ENCODE measurements at places on chromosomes 4 and X.

DNA sequence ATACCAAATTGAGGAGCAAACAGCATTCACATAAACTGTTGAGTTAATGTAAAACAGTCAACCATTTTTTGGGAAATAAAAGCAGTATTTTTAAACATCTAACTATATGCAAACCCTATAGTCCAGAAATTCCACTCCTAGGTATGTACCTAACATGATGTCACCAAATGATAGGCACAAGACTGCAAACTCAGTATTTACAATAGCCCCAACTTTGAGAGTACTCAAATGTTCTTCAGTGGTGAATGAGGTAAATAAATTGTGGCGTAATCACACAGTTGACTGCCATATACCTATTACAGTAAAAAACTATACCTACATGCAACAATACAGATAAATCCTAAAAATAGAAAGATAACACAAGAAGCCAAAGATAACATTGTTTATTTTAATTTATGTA lies 1243.8 kb upstream of the ADGRL3 start:
- DNase-seq, result no peak

- no peak for DNase-seq
These were observed 15.2 kb downstream of the USP53 start for GRCh38 chr4:119227690-119228089.

DNA sequence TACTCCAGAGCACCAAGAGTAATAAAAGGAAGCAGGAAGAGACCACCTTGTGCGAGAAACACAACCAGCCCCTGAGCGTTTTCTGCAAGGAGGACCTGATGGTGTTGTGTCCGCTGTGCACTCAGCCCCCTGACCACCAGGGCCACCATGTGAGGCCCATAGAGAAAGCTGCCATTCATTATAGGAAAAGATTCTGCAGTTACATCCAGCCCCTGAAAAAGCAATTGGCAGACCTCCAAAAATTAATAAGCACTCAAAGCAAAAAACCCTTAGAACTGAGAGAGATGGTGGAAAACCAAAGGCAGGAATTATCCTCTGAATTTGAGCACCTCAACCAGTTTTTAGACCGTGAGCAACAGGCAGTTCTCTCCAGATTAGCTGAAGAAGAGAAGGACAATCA lies 5.7 kb downstream of the TRIM75 start:
- no peak for DNase-seq

DNA sequence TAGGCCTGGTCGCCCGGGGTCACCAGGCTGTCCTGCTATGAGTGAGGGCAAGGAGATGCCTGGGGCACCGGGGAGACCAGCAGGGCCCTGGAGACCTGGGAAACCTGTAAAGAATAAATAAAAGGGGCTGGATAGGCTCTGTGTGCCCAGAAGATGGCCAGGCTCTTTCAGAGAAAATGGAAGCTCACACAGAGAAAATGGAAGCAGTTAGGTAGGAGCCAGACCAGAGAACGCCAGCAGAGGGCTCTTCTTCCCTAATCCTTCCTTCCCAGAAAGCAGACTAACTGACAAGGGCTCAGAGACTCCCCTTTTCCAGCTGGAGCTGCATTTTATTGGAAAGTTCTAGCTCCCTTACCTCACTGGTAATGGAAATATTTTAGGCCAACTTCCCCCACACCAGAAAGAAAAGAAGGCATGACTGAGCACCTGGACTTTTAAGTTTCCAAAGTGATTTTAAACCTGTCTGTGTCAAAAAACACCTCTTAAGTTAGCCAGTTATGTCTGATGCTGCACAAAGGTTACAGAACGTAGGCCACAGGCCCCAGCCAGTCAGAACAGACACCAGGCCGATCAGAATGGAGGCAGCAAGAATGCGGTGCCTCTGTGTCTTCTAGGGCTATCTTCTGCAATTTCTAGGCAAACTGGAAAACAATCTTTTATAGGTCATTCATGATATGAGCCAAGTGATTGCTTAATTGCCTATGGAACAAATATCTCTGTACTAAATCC lies 74.0 kb downstream of the ATG4A start:
- peak; percentile 0 for DNase-seq

GRCh38 chrX:149074398-149074797 lies 430.7 kb downstream of the IDS start:
- DNase-seq, result peak; percentile 32

DNA sequence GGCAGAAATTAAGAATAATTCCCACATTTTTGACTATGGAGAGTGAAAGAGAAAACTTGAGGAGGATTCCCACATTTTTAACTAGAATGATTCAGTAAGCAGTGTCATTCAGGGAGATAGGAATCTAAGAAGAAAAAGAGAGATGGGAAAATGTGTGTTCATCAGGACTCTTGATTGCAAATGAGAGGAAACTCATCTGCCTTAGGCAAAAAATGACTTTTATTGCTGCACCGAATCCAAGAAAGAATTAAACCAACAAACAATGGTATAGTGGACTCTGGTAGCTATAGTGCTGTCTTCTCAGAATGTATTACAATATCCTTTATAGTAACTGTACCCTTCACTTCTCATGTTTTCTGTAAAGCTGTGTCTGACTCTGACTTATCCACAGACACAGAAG lies 15.0 kb upstream of the TMEM144 start:
- DNase-seq, result no peak

DNA sequence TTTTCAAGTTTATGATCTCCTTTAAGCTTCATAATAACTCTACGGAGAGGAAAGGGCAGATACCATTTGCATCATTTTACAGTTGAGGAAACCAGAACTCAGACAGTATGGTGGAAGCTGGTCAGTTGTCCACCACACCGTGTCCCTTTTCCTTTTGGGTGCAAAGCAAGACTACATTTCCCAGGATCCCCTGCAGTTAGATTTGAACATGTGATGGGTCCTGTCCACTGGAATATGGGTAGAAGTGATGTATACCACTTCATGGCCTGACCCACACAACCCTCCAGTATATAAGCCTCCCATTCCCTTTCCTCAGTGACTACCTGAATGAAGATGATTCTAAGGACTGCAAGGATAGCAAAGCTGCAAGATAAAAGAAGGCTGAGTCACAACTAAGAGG lies 74.7 kb downstream of the BEND2 start:
- no peak for DNase-seq

- no peak for DNase-seq
These were observed 68.0 kb upstream of the MAP9 start for GRCh38 chr4:155444721-155445120.

- peak; percentile 70 for DNase-seq
These were observed at the start of gene SH3RF1 for GRCh38 chr4:169270810-169271691. Gene SH3RF1 (minus strand): TSS chr4:169270956. CDS start chr4:169269212, 1,744 bp downstream.

- DNase-seq, result peak; percentile 30
These were observed 1.1 kb upstream of the SLC10A7 start for GRCh38 chr4:146522869-146523205.

- DNase-seq, result no peak
These were observed 148.0 kb upstream of the STX18 start for GRCh38 chr4:4689694-4690440.

- no peak for DNase-seq
These were observed 436.2 kb downstream of the TLL1 start for GRCh38 chr4:166309286-166309685.

- no peak for DNase-seq
These were observed 118.9 kb upstream of the USP9X start for GRCh38 chrX:40966213-40966820.

GRCh38 chrX:127466211-127466610 lies 586.0 kb downstream of the ACTRT1 start:
- no peak for DNase-seq

GRCh38 chr4:43233321-43233720 lies 340.8 kb downstream of the GRXCR1 start:
- no peak for DNase-seq

- peak; percentile 10 for DNase-seq
These were observed 27.0 kb downstream of the DHX15 start for GRCh38 chr4:24557026-24558025.

DNA sequence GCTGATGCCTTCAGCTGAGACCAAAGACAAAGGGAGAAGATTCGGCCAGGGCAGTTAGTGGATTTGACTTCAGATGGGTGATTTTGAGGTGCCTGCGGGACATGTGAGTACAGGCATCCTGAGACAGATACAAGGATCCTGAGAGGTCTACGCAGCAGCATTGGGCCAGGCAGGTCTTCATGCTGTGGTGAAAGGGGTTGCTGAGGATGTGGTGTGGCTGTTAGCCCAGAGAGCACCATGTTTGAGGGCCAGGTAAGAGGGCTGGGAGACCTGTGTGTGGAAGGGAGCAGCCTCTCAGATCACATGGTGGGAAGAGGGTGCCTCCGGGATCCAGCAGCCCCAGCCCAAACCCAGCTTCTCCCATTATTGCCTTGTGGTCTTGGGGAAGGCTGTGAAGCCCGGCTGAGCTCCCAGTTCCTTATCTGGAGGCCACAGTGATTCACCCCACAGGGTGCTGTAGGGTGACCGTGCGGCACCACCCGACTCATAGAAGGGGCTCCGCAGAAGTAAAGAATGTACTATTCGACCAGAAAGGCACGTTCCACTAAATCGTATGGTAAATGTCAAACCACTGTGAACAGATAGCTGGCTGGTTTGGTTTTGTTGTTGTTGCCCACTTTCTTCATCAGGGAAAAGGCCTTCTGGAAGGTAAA lies 27.7 kb upstream of the TADA2B start:
- no peak for DNase-seq

DNA sequence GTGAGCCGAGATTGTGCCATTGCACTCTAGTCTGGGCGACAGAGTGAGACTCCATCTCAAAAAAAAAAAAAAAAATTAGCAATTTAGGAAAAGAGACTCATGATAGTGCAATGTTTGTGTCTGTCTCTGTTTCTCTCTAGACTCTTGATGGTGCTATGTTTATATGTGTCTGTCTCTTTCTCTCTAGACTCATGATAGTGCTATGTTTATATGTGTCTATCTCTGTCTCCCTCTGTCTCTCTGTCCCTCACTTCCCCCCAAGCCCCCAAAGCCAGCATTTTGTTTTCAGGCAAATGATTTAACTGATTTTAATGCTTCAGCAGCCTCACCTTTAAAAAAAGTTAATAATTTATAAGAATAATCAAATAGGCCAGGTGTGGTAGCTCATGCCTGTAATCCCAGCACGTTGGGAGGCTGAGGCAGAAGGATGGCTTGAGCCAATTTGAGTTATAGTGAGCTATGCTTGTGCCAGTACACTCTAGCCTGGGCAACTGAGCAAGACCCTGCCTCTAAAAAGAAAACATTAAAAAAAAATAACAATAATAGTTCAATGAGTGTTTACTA lies 6.9 kb downstream of the MOB1B start:
- DNase-seq, result no peak

DNA sequence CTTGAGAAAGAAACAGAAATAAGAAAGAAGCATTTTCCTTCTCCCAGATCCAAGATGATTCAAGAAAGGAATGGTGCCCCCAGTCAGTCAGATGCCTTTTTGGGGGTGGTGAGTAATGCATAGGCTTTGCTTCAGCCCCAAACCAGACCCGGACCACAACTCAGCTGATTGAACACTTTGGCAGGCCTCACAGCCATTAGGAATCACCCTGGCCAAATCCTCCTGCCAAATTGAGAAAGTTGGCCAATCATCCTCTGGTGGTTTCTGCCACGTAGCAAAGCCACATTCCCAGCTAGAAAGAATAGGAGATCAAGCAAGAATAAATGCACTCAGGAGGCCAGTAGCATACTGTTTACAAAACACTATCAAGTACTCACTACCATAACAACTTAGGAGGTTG lies 33.7 kb downstream of the FRMD7 start:
- DNase-seq, result no peak

- DNase-seq, result no peak
These were observed 112.5 kb downstream of the PCDH7 start for GRCh38 chr4:30832639-30833038.

GRCh38 chr4:143701365-143701764 lies 890 bp upstream of the FREM3 start:
- no peak for DNase-seq

DNA sequence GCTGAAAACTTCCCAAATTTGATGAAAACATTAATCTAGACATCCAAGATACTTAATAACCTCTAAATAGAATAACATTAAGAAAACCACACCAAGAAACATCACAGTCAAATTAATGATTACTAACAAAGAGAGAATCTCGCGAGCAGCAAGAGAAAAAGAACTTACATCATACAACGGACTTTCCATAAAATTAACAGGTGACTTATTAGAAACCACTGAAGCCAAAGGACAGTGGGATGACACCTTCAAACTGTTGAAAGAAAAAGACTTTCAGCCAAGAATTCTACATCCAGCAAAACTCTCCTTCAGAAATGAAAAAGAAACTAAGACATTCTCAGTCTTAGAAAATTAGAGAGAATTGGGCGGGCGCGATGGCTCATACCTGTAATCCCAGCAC lies 232.0 kb downstream of the SNCA start:
- no peak for DNase-seq

- no peak for DNase-seq
These were observed 481.5 kb downstream of the PACRGL start for GRCh38 chr4:21181716-21182115.

DNA sequence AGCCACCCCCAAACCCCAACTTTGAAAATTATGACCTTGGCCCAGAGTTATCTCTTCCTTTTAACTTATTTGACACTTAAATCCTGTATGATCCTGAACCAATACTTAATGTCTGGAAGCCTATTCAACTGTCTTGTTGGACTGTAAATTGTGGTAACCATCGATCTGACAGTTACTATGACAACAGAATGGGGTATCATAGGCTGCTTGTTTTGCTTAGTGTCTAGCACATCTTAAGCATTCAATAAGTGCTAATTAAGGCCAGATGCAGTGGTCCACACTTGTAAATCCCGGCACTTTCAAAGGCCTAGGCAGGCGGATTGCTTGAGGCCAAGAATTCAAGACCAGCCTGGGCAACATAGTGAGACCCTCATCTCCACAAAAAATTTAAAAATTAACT lies 175.0 kb downstream of the APBB2 start:
- DNase-seq, result no peak

GRCh38 chr4:186651624-186652023 lies 72.0 kb downstream of the FAT1 start:
- DNase-seq, result no peak

GRCh38 chr4:36316607-36317006 lies 35.2 kb downstream of the DTHD1 start:
- DNase-seq, result no peak

- DNase-seq, result no peak
These were observed 16.0 kb downstream of the TNMD start for GRCh38 chrX:100600758-100601157.

DNA sequence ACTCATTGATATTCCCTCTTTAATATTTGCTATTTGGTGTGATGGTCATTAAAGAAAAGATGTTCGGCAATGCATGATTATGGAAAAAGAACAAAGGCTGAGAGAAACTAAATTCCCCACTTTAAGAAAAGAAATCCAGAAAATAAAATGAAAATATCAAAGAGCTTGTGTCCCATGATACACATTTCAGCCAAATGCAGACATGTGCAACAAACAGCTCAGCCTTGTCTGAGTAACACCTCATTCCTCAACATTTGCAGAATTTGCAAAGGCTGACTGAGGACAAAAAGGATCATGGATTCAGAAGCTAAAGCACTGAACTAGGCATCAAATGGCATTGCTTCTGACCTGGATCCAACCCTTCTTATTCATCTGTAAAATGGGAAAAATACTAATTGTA lies 281.0 kb downstream of the RAB28 start:
- DNase-seq, result no peak

DNA sequence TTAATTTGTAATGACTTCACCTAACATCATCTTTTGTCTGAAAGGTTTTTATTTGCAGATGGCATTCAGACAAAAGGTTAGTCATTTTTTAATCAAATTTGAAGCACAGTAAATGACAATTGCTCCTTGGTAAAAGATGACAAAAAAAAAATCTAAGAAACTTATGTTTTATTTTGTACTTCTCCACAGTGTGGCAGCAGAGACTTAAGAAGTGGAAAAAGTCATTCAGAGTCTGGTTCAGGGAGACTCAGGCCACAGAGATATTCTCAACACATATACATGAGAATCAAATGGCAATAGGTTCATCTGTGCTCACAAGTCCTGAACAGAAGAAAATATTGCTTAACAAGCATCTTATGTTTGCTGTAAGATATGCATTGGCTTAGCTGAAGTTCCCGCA lies 436.2 kb downstream of the KCNIP4 start:
- DNase-seq, result no peak

Measured in suppressor macrophage (primary cell).